Frontal cortex (tissue), 4 donors: ENCODE measurements at places on chromosomes 16 and 17. TPM values are rescaled to one million over a fixed set of nuclear protein-coding genes. Genes with fewer than 3 reads are reported as not detected.

- DNase-seq, result no peak
Observed at GRCh38 chr17:3401786-3402185, 3.6 kb upstream of the OR1E1 start.

DNA sequence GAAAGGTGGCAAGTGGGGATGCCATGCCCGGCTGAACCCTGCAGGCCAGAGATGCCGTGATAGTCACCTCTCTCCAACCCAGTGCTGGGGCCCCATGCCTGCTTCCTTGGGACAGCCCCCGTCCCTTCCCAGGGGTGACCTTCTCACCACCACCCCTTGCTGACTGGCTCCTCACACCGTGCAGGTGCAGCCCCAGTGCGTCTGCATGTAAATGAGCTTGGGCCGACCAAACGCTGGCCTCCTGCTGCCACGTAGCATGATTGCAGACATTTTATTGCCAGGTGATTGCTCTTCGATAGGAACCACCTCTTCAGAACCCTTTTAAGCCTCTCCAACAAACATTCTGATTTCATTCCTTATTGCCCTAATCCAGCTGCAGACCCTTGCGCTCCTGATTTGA is 32.5 kb downstream of the ASIC2 start:
- DNase-seq, result no peak

DNA sequence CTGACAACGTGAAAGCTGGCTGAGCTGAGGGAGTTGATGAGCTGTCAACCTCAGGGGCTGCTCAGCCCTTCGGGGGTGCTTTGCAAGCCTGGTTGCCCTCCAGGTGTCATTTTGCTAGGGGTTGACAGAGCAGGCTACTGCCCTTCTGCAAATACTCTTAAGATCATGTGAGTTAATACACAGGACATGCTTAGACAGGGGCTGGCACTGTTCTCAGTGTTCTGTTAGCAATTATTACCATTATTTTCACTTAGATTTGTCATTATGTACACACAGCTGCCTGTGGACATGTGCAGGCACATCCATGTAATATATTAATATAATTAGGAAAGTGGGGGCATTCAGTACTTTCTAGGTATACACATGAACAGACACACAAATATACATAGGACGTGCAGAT is 554.3 kb upstream of the HSBP1 start:
- no peak for DNase-seq

- DNase-seq, result no peak
Observed at GRCh38 chr16:8893976-8894690, 12.0 kb downstream of the LITAFD start.

Gene EMP2
- total RNA-seq, result 2.4 TPM

DNA sequence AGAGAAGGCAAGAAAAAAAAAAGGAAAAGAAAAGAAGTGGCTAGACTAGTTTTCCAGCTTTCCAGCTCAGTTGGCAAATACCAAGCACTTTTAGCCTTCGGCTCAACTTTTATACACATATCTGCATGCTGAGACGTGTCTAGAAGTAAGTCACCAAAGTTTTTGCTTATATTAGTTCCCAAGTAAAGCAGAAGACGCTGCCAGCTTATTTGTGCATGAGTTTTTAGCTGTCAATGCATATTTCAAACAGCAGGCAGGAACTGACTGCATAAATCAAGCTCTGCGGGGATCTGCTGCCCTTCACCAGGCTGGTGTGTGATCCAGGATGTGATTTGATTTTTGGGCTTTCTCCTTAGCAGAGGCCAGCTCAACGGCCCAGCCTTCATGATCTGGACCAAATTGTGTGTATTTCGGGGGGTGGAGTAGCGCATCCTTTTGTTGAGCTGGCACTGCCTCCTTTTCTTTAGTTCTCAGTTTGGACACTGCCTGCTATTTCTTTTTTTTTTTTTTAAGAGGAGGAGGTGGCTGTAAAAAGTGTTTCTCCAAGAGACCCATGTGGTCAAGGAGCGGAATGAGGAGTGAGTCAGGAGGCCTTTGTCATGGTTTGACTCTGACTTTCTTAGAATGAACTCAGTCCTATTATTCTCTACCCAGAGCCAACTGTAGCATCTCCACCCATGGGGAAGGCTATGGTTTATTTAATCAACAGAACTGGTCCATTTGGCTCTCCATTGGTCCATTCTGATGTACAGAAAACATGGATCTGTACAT is 162.6 kb upstream of the XYLT1 start:
- DNase-seq, result no peak

GRCh38 chr17:299546-299945 is 53.1 kb downstream of the RPH3AL start:
- DNase-seq, result no peak
